ENCODE measurements at places on chromosomes 3 and 15. TPM values are rescaled to one million over a fixed set of nuclear protein-coding genes. Genes with fewer than 3 reads are reported as not detected.

DPH3 gene
- total RNA-seq = 19.2 TPM

DNA sequence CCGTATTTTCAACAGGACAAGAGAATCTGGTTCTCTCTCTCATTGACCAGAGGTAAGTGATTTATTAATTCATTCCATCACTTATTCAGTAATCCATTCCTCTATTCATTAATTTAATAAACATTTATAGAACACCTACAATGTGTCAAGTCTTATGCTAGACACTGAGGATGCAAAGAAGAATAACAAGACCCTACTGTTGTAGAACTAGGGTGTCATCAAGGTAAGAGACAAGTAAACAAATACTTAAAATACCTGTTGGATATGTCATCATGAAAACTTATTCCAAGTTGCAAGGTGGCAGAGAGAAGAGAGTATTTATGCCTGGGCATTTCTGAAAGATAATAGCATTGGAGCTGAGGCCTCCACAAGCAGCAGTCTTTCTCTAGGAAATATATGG, 257.8 kb downstream of the CDIN1 start:
- no peaks in the 10 kb centered on the region for H3K4me1 ChIP-seq
- no peak overlapping the region for H3K4me3 ChIP-seq
- no peaks in the 10 kb centered on the region for H3K36me3 ChIP-seq
- H3K27ac ChIP-seq = no peak overlapping the region
- H3K27me3 ChIP-seq = no peaks in the 10 kb centered on the region
- DNase-seq = no peak

DNA sequence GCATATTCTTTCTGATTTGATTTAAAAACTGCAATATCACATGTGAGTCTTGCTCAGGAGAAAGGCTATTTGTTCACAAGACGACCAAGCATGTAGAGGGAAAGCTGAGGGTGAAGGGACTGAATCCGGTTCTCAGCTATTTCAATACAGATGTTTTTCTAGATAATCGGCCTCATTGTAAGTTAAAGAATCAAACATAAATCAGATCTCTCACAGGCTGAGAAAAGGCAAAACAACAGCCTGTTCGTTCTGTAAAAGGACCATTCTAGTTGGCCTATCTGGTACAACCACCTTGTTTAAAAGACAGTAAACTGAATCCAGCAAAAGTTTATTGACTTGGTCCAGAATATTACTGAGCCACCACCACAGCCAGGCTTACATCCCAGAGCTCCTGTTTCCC, 1045.7 kb upstream of the CFAP20DC start:
- H3K27ac ChIP-seq = no peak overlapping the region
- H3K36me3 ChIP-seq = no peaks in the 10 kb centered on the region
- no peak for DNase-seq
- H3K4me3 ChIP-seq = no peak overlapping the region

GRCh38 chr15:77027111-77027696, 32.3 kb downstream of the PSTPIP1 start:
- no peak for DNase-seq
- H3K36me3 ChIP-seq = no peaks in the 10 kb centered on the region
- H3K27me3 ChIP-seq = no peaks in the 10 kb centered on the region
- no peak overlapping the region for H3K4me3 ChIP-seq

CD80 gene
- total RNA-seq = not detected

- H3K4me1 ChIP-seq = no peaks in the 10 kb centered on the region
- DNase-seq = no peak
- H3K36me3 ChIP-seq = no peaks in the 10 kb centered on the region
- H3K4me3 ChIP-seq = no peak overlapping the region
- H3K27me3 ChIP-seq = no peaks in the 10 kb centered on the region
- H3K27ac ChIP-seq = no peak overlapping the region
Measured at GRCh38 chr3:59381282-59381681, 331.5 kb upstream of the CFAP20DC start.

- H3K36me3 ChIP-seq = no peaks in the 10 kb centered on the region
- DNase-seq = no peak
- no peak overlapping the region for H3K27ac ChIP-seq
- H3K27me3 ChIP-seq = no peaks in the 10 kb centered on the region
- no peak overlapping the region for H3K4me3 ChIP-seq
- no peaks in the 10 kb centered on the region for H3K4me1 ChIP-seq
Measured at GRCh38 chr3:124884474-124885101, 2.6 kb downstream of the ITGB5 start.

GRCh38 chr15:45212493-45212892, 24.7 kb upstream of the SHF start:
- H3K4me1 ChIP-seq = no peaks in the 10 kb centered on the region
- no peaks in the 10 kb centered on the region for H3K36me3 ChIP-seq
- no peak overlapping the region for H3K27ac ChIP-seq
- DNase-seq = no peak
- H3K27me3 ChIP-seq = no peaks in the 10 kb centered on the region

PP2D1 gene
- not detected for total RNA-seq

- H3K27ac ChIP-seq = no peak overlapping the region
- H3K4me3 ChIP-seq = no peak overlapping the region
- H3K4me1 ChIP-seq = no peaks in the 10 kb centered on the region
- DNase-seq = no peak
- no peaks in the 10 kb centered on the region for H3K36me3 ChIP-seq
Measured at GRCh38 chr3:81274671-81275070, 486.8 kb downstream of the GBE1 start.

GRCh38 chr3:143672396-143673165, 175.7 kb downstream of the SLC9A9 start:
- no peak overlapping the region for H3K4me3 ChIP-seq
- no peaks in the 10 kb centered on the region for H3K36me3 ChIP-seq
- no peak for DNase-seq
- no peaks in the 10 kb centered on the region for H3K27me3 ChIP-seq
- no peak overlapping the region for H3K27ac ChIP-seq

DNA sequence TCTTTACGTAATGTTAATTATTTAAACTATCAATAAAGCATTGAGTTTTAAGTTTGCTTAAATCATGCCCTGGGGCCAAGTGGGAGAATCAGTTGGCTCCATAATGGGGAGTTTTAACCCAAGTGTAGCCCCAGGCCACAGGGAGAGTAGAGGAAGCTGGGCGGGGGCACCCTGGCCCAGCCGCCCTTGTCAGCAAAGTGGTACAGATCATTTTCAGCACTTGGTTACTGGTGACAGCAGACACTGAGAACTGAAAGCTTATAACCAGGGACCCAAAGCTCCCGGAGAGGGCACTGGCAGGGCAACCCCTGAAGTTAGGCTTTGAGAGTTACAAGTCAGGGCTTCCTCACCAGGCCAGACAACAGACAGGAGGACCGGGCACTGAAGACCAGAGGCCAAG, 90.6 kb downstream of the SEMA5B start:
- H3K4me3 ChIP-seq = no peak overlapping the region
- no peaks in the 10 kb centered on the region for H3K36me3 ChIP-seq
- H3K27ac ChIP-seq = no peak overlapping the region
- no peak for DNase-seq
- H3K4me1 ChIP-seq = peaks cover 5% of the 10 kb centered on the region
- no peaks in the 10 kb centered on the region for H3K27me3 ChIP-seq

DNA sequence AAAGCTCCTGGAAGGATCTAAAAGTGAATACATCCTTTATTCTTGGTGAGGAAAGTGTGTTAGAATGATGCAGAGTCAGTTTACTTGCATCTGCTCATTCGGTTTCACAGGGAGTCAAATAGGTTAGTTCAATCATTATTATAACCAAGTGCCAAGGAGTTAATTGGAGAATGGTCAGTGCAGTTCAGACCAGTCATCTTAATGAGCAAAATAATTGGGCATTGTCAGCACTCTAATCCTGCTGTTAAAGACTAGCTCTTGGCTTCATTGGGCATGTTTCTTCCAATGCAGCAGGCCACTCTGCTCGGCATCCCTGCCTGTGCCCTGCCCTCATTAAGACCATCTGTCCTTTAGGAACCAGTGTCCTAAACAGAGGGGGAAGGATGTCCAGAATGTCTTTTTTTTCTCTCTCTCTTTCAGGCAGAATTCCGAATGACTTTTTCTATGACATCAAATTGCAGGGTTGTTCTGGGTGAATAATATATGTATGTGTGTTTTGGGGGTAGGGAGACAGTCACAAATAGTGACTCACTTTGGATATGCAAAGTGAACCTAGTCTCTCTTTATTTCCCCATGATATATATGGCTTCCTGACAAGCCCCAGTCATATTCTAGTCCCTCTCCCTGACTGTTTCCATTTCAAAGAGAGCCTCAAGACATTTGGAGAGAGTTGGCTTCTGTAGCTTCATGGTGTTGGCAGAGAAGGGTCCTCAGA, 205.4 kb upstream of the TRIM42 start:
- no peak for DNase-seq
- no peaks in the 10 kb centered on the region for H3K27me3 ChIP-seq
- H3K4me1 ChIP-seq = no peaks in the 10 kb centered on the region
- no peak overlapping the region for H3K27ac ChIP-seq
- no peak overlapping the region for H3K4me3 ChIP-seq

- no peak for DNase-seq
- H3K4me3 ChIP-seq = no peak overlapping the region
- H3K4me1 ChIP-seq = peaks cover 31% of the 10 kb centered on the region
- no peaks in the 10 kb centered on the region for H3K27me3 ChIP-seq
- H3K36me3 ChIP-seq = no peaks in the 10 kb centered on the region
Measured at GRCh38 chr15:66620341-66620740, 54.5 kb upstream of the LCTL start.

GP5 gene
- total RNA-seq = not detected

TRH gene
- total RNA-seq = not detected

UBA7 gene
- 16.1 TPM for total RNA-seq
